Activated T-cell treated with anti-CD3 and anti-CD28 coated beads, Interleukin-2, amount 50 U/mL, for 1 hour (primary cell): ENCODE measurements at places on chromosomes 11 and 22.

DNA sequence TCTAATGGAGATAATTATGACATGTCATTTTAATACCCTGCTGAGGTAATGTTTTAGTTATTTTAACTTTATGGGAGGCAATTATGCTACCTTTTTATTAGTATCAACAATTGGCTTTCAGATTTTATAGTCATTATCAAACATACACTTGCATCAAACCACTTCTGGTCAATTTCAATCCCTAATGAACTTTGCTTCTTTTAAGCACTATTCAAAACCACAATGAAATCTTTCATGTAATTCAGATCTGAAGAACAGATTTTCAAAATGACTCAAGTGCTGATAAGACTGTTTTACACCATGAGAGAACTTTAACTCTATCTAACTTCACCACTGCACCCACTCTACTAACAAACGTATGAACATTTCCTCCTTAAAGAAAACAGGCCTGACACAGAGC is 25.9 kb upstream of the CCDC34 start:
- no peak for DNase-seq

DNA sequence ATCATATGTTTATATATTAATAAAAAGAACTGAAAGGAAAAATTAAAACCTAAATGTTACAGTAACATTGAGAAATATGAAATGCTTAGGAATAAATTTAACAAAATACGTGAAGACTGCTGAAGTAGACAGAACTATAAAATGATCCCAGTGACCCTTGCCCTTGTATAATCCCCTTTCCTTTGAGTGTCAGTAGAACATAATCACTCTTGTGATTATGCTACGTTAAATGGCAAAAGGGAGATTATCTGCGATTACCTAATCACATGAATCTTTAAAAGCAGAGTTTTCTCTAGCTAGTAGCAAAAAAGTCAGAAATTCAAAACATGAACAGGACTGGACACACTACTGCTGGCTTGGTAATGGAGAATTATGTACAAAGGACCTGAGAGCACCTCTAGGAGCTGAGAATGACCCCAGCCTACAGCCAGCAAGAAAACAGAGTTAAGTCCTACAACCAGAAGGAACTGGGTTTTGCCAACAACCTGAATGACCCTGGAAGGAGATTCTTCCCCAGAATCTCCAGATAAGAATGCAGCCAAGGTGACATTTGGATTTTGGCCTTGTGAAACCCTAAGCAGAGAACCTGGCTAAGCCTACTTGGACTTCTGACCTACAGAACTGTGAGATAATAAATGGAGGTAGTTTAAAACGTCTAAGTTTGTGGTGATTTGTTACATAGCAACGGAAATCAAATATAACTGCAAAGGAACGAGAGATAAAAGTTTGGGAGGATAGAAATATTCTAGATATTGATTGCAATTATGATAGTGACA is 157.2 kb downstream of the ATG16L2 start:
- DNase-seq, result no peak

- no peak for DNase-seq
These were observed 17.0 kb downstream of the KCNC1 start for GRCh38 chr11:17751558-17751957.

DNA sequence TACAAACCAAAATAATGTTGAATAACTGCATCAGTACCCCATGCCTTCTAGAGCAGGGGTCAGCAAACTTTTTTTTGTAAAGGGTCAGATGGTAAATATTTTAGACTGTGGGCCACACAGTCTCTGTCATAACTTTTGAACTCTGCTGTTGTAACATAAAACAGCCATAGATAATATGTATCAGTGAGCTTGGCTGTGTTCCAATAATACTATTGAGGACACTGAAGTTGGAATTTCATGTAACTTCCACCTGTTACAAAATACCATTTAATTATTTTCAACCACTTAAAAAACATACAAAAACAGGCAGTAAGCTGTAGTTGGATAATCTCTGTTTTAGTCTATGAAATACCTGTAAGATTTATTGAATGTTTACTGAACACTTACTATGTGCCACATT is 55.2 kb downstream of the PICALM start:
- DNase-seq, result no peak

- DNase-seq, result no peak
These were observed 588.1 kb downstream of the NELL1 start for GRCh38 chr11:21257461-21257860.

GRCh38 chr22:40043081-40043480 is 48.3 kb downstream of the FAM83F start:
- DNase-seq, result no peak

GRCh38 chr11:37199082-37199481 is 601.0 kb upstream of the RAG2 start:
- DNase-seq, result no peak

- no peak for DNase-seq
These were observed 67.7 kb downstream of the FDX1 start for GRCh38 chr11:110497231-110497978.

- DNase-seq, result no peak
These were observed 90.2 kb downstream of the DDX10 start for GRCh38 chr11:108754901-108755625.

GRCh38 chr11:60939855-60940254 is 12.1 kb downstream of the SLC15A3 start:
- DNase-seq, result no peak

- DNase-seq, result no peak
These were observed 9.3 kb upstream of the ADAMTS15 start for GRCh38 chr11:130439160-130439519.

GRCh38 chr11:16790486-16791190 is 52.2 kb downstream of the C11orf58 start:
- no peak for DNase-seq

DNA sequence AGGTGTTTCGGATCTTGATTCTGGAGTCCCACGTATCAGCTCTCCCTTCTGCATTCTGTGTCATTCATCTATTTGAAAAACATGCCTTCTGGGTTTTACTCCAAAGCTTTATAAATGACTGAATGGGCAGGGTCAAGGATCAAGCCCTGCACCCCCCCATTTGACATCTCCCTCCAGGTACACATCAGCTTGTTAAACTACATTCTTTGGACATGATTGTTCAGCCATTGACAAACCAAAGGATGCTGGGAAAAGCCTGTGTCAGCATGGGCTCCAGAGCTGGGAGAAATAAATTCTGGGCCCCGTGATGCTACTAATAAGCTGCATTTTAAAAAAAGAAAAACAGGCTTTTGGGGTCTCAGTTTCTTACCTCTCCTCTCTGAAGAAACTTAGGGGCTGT is 103.7 kb downstream of the DSCAML1 start:
- no peak for DNase-seq

- DNase-seq, result no peak
These were observed 1.6 kb downstream of the ANO1 start for GRCh38 chr11:70079691-70080090.

GRCh38 chr11:47668665-47669064 is 26.3 kb upstream of the MTCH2 start:
- DNase-seq, result no peak

DNA sequence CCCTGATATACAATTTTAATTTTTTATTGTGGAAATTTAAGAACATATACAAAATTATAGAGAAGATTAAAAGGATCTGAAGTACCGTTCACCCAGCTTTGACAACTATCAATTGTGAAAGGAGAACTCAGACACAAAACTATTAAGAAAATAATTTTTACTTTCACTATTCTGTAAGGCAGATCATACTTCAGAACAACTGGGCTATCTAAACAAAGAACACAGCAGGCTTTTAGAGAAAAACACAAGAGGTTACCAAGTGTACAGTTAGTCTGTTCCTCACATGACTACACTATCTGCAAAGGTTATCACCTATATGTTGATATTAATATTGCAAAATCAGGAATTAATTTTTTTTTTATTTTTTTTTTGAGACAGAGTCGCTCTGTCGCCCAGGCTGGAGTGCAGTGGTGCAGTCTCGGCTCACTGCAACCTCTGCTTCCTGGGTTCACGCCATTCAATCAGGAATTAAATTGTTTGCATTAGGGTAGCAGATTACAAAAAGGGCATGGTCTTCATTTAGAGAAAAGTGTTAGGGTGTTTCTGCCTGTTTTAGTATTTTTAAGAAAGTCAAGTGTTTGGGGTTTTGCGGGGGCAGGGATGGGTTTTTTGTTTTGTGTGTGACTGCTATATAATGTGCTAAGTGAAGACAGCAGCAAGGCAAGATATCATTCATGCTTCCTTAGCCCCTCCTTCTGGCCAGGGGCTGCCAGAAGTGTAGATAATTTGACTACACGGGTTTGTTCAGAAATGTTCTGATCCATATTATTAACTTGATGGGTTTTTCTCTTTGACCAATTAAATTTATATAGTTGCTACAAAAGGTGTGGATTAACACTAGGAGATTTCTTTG is 27.6 kb upstream of the SIK2 start:
- no peak for DNase-seq

DNA sequence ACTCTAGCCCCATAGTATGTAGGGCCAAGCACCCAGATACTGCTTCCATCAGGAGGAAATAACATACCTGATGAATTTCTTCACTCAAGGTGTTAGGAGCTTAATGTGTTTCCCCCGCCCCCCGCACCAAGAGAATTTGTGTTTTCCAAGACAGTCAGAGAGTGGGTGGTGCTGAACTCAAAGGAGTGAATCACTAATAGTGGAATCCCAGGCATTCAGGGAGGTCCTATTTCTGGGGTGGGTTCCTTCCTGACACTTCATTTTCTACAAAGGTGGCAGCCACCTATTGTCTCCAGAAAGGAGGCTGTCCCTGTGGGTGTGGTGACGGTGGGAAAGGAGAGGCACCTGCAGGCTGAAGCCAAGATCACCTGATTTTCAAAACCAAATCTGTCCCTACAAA is 50.8 kb upstream of the ELF5 start:
- DNase-seq, result no peak

DNA sequence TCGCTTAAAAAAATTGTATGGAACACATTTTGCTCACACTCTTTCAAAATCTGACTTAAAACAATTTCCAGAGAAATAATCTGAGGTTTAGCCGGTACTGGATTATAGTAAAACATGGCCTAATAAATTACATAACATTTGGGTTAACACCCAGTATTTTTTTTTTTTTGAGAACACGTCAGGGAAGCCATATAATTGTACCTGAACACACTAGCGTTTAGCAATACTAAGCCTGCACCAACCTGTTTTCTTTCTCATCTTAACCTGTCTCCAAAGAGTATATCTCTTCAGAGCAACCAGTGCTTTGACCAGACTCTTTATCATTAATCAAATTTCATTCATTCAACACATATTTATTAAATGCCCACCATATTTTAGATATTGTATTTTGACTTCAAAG is 2.0 kb upstream of the POGLUT3 start:
- no peak for DNase-seq

DNA sequence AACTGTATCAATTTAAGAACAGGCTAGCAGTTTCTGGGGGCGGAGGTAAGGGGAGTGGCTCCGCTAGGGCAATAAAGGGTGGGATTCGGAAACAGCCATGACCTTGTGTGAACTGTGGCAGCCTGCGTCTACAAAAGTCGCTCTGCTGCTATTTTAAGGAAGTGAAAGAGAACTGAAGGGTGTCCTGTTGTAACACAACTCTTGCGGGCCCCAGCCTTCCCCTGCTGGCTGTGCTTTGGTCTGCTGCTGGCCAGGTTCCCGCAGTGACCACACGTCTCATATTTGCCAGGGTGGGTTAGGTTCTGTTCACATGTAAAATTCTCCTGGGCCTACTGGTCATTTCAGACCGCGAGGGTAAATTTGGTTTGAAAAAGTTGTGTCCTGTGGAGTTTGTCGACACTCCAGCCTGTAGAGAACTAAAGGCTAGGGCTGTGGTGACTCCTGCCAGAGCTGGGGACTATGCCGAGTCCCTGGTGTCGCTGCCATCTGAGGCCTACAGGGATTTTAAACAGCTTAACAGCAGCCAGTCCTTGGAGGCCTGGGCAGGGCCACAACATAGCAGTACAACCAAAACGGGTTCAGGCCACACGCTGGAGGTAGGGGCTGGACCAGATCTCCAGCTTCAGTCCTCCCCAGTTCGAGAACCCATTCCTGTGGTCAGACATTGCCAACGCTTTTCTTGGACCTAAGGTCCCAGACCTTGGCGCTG is 1.1 kb upstream of the PPFIBP2 start:
- no peak for DNase-seq

- DNase-seq, result no peak
These were observed 98.8 kb downstream of the CRYBB2 start for GRCh38 chr22:25318081-25318823.

DNA sequence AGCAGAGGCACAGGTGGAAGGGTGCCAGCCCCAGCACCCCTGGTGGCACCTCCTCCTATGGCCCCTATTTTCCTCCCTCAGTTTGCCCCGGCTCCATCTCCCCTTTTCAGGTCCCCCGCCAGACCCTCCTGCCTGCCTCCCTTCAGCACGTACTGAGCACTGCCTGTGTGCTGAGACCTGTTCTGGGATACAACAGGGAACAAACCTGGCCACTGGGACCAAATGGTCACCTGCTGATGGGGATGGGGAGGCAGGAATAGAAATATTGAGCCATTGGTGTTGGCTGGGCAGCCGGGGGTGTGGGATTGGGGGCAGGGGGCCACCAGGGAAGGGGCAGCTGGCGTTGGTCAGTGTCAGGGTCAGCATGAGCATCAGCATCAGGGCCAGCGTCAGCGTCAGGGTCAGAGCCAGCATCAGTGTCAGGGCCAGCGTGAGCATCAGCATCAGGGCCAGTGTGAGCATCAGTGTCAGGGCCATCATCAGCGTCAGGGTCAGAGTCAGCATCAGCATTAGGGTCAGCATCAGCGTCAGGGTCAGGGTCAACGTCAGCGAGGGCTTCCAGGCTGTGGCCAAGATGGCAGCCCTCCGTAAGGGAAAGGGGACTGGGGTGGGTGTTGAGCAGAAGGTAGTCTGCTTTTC is 7.5 kb downstream of the ZNF74 start:
- DNase-seq, result no peak

- no peak for DNase-seq
These were observed 10.7 kb downstream of the CRY2 start for GRCh38 chr11:45857961-45858474.
